ENCODE measurements at places on chromosomes 7 and 10.

GRCh38 chr7:29140873-29141468 lies 5.4 kb downstream of the CPVL start:
- DNase-seq, result no peak

DNA sequence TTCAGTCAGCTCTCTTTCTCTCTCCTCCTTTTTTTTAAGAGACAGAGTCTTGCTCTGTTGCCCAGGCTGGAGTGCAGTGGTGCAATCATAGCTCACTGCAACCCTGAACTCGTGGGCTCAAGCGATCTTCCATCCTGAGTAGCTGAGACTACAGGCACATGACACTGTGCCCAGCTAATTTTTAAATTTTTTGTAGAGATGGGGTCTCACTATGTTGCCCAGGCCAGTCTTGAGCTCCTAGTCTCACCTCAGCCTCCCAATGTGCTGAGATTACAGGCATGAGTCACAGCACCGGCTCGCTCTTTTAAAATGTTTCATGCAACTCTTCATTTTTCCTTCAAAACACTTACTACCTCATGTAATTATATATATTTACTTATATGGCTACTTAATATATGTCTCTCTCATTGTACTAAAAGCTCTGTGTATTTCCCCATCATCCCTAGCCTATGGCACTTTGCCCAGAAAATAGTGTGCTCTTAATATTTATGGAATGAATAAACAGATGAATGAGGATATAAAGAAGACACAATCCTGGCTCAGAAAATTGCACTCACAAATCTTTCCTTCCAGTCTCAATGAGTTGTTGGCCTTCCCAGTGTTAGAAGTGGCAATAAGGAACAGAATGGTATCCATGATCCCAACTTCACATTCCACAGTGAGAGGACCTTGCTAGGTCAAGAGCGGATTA lies 33.9 kb downstream of the EBLN1 start:
- DNase-seq, result no peak

GRCh38 chr10:22420787-22421517 lies 75.7 kb downstream of the SPAG6 start:
- DNase-seq, result no peak

DNA sequence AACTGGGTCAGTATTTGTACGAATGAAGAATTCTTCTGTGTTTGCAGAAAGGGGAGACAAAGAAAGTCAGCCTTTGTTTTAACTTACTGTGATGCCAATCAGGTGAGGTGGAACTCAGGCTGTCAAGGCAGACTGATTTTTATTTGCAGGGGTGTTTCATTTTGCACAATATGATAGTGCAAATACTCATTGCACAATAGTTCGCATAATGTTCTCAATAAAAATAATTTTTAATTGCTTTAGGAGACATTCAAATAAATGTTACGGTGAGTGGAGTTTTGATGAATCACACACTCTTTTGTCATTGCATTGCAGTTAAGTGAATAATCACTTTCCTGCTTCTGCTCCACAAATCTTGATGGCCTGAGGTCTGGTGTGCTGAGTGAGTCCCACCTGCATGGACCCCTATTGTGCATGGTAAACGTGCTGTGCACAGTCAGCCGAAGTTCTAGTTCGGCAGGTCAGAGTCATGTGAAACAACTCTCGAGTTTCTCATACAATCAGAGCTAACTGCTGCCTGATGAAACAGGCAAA lies 141.3 kb upstream of the FZD8 start:
- no peak for DNase-seq

GRCh38 chr7:102138676-102139075 lies 148.0 kb upstream of the SH2B2 start:
- no peak for DNase-seq

DNA sequence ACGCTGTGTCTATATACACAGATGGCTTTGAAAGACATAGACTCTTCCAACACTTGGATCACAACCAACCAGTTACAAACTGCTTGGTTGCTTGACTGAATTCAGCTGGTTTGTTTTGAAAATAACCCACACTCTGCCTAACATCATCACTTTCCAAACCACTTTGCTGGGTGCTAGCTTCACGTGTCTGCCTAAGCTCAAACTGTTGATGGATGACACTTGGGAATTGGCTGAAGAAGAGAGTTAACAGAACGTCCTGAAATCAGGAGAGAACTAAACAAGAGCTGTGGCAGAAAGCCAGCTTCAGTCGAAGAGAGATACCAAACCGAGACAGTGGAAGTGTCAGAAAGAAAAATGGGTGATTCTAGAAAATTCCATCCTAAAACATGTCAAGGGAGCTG lies 420.8 kb upstream of the AUTS2 start:
- no peak for DNase-seq

DNA sequence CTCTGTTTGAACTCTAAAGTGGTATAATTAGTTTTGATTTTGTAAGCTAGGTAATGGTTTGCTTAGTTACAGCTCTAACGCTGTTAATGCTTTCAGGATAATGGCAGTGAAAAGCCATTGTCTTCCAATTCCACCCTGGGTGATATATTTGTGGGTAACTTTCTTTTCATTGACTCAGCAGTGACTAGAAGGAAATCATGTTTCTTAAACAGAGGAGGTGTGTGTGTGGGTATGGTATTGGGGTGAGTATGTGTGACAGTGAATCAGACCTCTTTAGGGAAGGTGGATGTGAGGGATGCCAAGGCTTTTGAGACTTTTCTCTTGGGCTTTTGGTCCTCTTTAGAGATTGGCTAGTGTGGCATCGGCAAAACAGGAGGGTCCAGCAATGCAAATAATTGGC lies 13.6 kb downstream of the ENTPD7 start:
- no peak for DNase-seq

DNA sequence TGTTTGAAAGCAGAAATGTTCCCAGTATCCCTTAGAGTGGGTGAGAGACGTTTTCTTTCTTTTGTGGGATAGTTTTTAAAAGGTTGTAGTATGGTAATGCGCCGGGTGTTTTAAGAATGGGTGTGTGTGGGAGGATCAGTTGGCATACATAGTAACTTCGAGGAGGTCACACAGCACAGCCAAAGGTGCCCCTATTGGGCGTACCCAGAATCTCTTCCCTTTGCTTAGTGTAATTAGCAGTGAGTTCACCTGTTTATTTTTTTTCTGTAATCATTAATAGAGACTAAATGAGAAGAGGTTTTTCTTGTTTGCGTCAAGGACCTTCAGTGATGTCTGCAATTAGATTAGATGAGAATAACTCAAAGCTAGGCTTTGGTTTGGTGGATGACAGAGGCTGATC lies 1.5 kb downstream of the PLEKHA8 start:
- DNase-seq, result no peak

GRCh38 chr7:117111535-117111934 lies 158.2 kb downstream of the ST7 start:
- DNase-seq, result no peak

Measured in stimulated activated CD8-positive, alpha-beta memory T cell treated with anti-CD3 and anti-CD28 coated beads, Interleukin-2, amount 100 ng/mL, for 48 hours (primary cell).